ENCODE measurements at places on chromosomes 4 and X.

GRCh38 chr4:110508827-110509710, 33.1 kb downstream of the ENPEP start:
- no peak for DNase-seq

DNA sequence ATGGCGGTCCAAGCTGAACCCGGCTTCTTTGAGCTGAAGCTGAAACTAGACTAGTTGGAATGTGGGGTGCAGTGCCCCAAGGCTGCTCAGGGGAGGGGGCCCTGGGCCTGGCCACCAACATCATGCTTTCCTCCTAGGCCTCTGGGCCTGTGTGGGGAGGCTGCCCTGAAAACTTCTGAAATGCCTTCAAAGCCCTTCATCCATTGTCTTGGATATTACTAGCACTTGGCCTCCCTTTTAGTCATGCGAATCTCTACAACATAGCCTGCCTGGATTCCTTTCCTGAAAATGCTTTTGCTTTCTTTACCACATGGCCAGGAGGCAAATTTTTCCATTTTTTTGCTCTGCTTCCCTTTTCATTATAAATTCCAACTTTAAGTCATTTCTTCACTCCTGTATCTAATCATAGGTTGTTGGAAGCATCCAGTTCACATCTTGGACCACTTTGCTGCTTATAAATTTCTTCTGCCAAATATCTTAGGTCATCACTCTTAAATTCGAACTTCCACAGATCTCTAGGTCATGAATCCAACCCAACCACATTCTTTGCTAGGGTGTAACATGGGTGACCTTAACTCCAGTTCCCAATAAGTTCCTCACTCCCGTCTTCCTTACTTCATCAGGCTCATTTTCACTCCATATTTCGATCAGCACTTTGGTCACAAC, 103.4 kb downstream of the DDIT4L start:
- no peak for DNase-seq

- DNase-seq = no peak
These were observed 67.4 kb downstream of the RLIM start for GRCh38 chrX:74546984-74547383.

DNA sequence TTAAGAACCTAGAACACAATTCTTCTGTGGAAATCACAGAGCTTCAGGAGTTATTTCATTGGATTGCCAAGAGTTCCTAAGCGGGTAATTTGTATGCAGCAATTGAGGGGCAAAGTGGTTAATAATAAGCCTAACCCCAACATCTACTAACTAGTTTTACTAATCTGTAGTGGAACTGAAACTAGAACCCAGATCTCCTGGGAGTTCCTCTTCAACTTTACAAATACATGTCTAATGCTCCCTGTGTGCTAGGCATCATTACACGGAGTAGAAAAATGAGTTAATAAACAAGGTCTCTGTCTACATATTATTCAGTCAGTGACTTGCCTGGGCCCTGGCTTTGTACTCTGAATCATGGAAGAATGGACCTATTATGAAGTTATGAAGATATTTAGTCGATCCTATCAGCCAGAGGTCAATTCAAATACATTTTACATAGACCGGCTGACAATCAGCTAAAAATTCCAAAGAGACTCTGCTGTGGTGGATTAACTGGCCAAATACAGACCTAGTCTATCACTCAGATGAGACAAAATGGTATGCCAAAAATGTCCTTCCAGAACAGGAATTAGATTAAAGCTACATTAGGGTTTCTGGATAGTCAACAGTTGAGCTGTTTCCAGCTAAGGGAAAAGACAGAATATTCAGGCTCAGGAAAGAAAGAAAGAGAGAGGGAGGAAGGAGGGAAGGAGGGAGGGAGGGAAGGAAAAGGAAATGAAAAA, 326.0 kb downstream of the FBXW7 start:
- DNase-seq = no peak

DNA sequence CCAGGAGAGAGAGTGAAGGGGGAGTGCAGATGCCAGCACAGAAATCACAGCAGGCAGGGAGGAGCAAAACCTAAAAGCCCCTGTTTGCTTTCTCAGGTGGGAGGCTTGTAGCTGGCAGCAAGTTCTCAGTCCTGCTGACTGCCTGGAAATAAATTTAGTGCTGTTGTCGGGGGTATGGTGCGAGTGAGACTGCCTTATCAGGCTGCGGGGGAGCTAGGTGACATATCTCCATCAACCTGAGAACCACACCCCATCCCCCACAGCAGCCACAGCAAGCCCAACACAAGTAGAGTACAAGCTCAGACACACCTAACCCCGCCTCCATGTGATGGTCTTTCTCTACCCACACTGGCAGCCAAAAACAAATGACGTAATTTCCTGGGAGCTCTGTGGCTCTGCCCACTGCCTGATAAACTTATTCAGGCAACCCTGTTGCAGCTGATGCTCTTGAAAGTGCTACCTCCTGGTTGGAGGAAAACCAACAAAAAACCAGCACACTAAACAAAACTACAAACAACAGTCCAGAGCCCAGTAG, 953.4 kb upstream of the NDST4 start:
- no peak for DNase-seq

- DNase-seq = no peak
These were observed 63.6 kb upstream of the NKX1-1 start for GRCh38 chr4:1469607-1470392.

DNA sequence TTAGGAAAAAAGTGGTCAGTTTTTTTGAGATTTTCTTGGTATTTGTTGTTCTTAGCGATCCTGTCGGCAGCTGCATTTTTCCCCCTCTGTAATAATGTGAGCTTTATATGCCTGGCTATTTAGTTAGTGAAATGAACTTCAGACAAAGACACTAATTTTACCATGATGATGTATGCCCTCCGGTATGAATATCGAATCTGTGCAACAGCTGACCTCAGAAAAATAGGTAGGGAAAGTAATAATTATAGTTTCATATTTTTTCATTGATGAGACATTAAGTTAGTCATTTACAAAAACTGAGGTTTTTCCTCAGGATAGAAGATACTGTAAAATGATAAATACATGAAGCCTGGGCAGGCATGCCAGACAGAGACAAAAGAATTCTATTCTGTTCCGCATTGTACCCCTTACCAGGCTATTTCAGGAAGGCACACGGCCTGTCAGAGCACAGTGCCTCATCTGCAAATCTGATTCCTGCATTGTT, 155.8 kb downstream of the SHROOM3 start:
- DNase-seq = no peak

GRCh38 chr4:153494562-153494961, 28.4 kb downstream of the TMEM131L start:
- DNase-seq = no peak

GRCh38 chrX:77937291-77937690, 26.8 kb downstream of the ATP7A start:
- no peak for DNase-seq

DNA sequence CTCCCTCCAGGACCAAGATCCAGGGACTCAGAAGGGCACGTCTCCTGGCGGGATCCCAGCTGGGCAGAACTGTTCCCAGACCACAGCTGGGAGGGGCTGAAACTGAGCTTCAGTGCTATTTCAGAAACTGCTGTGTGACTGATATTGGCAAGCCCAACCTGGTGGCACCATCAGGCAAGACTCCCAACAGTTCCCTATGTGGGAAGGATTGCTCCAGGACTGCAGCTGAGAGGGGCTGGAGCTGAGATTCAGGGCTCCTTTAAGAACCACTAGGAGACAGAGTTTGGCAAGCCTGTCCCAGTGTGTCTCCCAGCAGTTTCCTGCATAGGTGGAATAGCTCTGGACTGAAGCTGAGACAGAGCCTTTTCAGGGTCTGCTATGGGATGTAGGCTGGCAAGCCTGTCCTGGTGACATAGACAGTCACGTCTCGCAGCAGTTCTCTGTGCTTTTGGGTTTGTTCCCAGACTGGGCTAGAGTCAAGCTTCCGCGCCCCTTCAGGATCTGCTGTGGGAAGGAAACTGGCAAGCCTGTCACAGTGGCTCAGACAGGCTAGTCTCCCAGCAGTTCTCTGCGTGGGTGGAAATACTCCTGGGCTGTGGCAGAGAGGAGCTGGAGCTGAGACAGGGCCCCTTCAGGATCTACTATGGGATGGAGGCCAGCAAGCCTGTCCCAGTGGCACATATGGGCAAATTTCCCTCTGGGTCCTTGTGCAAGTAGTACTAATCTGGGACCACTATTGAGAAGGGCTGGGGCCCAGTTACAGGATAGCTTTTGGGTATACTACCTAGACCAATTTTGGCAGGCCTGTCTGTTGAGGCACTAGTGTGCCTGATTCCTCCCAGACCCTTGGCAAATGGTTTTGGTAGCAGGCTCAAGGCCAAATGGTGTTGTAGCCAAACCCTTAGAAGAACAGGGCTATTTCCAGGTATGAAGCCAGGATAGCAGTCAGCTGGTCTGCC, 20.2 kb upstream of the MED14 start:
- peak; percentile 55 for DNase-seq

DNA sequence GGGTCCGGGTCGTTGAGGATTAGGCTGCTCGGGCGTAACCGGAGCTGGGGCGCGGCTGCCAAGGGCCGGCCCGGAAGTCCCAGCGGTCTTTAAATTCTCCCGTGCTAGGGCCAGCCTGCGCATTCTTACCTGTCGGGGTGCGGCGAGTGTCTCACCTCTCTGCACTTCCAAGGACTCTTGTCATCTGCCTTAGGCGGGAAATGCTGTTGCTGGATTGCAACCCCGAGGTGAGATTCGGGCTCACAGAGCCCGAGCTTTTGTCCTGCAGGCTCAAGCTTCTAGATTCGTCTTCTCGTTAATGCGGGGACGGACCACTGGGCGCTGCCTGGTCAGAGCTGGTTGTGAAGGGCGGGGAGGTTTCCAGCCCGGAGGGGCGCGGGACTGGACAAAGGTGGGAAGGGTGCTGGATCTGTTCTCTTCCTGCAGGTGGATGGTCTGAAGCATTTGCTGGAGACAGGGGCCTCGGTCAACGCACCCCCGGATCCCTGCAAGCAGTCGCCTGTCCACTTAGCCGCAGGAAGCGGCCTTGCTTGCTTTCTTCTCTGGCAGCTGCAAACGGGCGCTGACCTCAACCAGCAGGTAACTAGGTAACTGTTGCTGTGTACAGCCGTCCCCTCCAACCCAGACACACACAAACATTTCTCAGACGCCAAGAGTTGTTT, at the start of gene ANKRD37:
Gene ANKRD37 (plus strand): TSS at position 118 of the 662 bp plus-strand sequence. CDS start 83 bp downstream, at position 201.
- no peak for DNase-seq

DNA sequence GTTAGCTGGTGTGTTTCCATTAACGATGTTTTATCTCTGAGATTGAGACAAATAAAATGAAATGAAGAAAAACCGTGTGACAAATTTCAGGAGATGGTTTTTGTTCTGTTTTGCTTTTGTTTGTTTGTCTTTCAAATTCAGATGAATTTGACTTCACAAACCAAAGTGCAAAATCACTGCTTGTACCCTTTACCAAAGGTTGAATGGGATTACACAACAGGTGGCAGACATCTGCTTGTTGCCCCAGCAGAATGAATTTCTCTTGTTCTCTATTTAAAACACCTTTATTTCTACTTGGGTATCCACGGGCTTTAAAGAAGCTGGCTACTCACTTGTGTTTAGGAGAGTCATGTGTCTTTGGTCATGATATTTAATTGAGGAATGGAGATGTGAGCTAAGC, 239.7 kb upstream of the CLNK start:
- DNase-seq = no peak

DNA sequence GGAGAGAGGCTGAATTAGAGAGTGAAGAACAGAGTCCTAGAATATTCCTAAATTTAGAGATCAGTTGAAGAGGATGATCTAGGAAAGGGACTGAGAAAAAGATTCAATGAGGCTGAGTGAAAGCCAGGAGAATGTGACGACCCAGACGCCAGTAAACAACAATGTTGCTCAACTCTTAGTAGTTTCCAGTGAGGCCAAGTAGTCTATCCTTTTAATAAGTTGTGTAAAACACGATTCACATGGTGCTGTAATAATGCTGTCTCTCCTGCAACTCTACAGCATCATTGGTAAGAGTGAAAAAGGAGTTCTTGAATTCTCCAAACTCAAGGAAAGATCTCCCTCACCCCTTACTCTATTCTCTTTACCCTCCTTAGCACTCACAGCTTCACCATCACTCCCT, 140.3 kb downstream of the CFAP299 start:
- DNase-seq = no peak

- no peak for DNase-seq
These were observed 68.2 kb downstream of the NYX start for GRCh38 chrX:41515376-41515775.
